ENCODE measurements at places on chromosomes 5 and 9. TPM values are rescaled to one million over a fixed set of nuclear protein-coding genes. Genes with fewer than 3 reads are reported as not detected.

Gene SLC25A48
- total RNA-seq, result 0.41 TPM

Gene ADAMTS19
- total RNA-seq, result not detected

Gene PCDHA4
- total RNA-seq, result 1.8 TPM

Gene OR1Q1
- total RNA-seq, result 0.16 TPM

Gene FOXD4L4
- 0.04 TPM for total RNA-seq

Gene SLC25A2
- total RNA-seq, result not detected

Gene GPRIN1
- 9.3 TPM for total RNA-seq

Gene GCNT4
- 0.33 TPM for total RNA-seq

Gene INSL6
- total RNA-seq, result not detected

Gene TTLL11
- total RNA-seq, result 4.0 TPM

Gene FAM120AOS
- total RNA-seq, result 50.1 TPM

Gene NFIB
- total RNA-seq, result 10.5 TPM

Gene EQTN
- total RNA-seq, result not detected

Gene CTNND2
- total RNA-seq, result 0.04 TPM

Gene FGF10
- not detected for total RNA-seq

Gene PITX1
- 31.8 TPM for total RNA-seq
